ENCODE measurements at places on chromosomes 1 and 21.

GRCh38 chr1:57615956-57616355, 192.1 kb upstream of the DAB1 start:
- DNase-seq, result no peak

GRCh38 chr1:39901464-39901713, 328 bp downstream of the MYCL start:
- no peak for DNase-seq

- no peak for DNase-seq
These were observed 68.7 kb upstream of the ROR1 start for GRCh38 chr1:63705078-63705477.

DNA sequence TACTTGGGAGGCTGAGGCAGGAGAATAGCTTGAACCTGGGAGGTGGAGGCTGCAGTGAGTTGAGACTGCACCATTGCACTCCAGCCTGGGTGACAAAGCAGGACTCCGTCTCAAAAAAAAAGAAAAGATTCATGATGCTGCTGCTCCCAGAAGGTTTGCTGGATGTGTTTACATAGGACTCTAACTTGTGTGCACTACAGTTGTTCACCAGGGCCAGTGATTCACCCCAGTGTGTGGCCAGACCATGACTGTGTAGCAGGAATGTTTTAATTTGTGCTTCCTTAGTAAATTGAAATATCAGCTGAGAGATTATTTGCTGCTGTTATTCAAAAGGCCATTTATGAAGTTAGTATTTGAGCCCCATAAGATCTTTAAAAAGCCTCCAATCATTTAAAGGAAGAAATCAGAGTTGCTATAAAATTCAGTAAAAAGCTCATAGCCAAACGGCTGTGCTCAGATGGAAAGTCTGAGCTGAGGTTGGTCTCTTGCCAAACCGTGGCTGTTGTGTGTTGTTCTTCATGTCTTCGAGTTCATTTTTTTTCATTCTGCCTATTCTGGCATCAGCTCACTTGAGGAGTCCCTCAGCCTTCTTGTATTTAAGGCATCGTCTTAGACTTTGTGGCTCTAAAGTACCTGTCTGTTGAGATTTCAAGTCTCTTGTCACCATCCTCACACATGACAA, 18.1 kb upstream of the PGD start:
- DNase-seq, result no peak

DNA sequence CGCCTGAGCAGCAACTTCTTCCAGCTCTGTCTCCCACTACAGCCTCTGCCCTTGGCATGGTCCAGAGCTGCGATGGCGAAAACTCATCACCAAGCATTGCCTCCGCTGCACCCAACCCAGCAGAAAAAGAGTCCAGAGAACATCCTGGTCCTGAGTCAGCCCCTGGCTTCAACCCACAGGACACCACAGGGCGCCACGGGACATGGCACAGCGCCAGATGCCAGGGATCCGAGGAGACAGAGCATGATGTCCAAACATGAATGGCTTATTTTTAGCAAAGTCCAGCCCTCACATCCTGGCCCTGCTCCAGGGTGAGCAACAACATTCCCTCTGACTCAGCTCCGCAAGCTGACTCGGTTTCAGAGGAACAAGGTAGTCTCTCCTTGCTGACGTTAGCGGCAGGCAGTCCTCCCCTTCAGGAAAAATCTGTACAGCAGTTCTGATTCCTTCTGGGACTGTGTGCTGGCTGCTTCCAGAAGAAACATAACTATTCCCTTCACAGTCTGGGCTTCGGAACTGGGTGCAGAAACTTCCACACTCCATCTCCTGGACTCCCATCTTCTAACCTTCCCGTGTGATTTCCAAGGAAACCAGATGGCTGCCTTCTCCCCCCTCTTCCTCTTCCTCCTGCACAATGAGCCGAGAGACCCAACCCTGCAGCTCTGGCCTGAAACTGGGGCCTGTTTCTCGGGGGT, 131.3 kb downstream of the TOMM20 start:
- DNase-seq, result no peak

DNA sequence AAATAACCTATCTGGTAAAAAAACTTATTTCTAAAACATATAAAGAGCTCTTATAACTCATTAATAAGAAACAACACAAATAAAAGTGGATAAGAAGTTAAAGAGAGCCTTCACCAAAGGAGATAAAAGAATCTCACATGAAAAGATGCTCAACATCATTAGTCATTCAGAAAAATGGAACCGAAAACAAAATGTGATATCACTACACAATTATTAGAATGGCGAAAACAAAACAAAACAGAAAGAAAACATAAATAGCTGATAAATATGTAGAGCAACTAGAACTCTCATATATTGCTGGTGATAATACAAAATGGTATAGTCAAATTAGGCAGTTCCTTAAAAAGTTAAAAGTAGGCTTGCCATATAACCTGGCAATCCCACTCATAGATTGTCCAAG, 1109.3 kb downstream of the PLA2G4A start:
- no peak for DNase-seq

DNA sequence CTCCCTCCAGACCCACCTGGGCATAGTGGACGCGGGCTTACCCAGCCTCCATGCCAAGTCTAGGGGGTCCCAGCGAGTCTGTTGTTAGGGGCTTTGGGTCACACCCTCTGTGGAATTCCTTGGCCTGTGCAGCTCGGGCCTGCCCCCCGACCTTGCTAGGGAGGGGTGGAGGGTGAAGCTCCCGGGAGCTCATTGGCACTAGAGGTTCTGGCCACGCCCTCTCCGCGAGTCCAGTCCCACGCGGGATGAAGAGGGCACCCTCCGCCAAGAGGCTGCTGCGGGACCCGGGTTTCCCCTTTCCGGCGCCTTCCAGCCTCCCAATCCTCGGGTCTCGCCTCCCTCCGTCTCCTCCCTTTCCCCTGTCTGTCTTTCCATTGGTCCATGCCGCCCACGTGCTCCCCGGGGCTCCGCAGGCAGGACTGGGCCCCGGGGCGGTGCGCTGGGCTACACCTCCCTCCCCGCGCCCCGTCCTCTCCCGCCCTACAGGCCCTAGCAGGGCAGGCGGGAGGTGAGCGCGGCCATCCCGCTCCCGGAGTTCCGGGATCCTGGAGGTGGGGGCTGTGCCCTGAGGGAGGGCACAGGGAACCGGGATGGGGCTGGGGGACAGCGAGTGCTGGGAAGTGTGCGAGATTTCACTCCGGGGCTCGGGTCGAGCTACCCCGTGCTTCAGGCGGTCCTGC, 3.5 kb downstream of the RUSC1 start:
- peak; percentile 81 for DNase-seq

- no peak for DNase-seq
These were observed 269.0 kb upstream of the C1orf87 start for GRCh38 chr1:60342569-60342968.

DNA sequence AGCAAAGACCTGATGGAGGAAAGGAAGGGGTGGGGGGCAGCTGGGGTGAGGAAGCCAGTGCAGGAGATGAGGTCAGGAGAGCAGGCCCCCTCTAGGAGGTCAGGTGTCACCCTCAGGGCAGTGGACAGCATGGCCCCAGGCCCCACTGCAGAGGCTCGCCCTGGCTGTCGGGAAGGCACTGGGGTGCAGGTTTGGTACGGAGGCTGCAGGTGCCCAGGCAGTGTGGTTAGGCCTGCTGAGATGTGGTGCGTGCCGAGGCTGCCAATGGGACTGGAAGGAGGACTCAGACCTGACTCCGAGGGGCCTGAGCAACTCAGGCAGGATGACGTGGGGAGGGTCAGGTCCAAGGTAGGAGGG, 82.3 kb downstream of the PCBP3 start:
- DNase-seq, result no peak

GRCh38 chr1:156684227-156684782, 7.1 kb upstream of the NES start:
- DNase-seq, result no peak

DNA sequence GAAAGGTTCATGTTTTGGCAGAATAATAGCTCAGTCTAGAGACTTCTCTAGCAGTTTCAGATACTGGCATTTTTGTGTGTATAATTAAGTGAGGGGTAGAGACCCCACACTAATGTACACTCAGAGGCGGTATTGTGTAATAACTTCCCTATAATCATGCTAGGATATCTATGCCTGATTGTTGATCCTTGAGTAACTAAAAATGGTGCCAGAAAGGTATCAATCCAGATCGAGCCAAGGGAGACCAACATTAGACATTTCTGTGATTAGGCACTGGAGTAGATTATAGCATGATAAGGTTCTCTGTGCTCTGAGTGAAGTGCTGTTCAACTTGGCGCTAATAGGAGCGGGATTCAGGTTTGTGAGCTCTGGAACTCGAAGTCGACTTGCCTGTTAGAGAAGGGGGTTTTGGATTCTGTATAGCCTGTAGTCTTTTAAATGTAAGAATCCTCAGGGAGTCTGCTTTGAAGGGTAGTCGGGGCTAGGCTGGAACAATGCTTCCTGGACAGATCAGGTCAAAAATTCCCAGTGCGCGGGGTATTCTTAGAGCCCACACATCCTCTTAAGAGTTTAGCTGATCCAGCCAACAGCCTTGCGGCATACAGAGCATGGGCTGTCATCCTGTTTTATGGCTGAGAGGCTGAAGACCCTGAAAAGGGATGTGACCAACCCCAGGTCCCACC, 24.2 kb downstream of the MAN1C1 start:
- no peak for DNase-seq

GRCh38 chr21:14210738-14211137, at the start of gene LIPI:
Gene LIPI (minus strand): TSS chr21:14210955. CDS start chr21:14210845, 110 bp downstream.
- no peak for DNase-seq

DNA sequence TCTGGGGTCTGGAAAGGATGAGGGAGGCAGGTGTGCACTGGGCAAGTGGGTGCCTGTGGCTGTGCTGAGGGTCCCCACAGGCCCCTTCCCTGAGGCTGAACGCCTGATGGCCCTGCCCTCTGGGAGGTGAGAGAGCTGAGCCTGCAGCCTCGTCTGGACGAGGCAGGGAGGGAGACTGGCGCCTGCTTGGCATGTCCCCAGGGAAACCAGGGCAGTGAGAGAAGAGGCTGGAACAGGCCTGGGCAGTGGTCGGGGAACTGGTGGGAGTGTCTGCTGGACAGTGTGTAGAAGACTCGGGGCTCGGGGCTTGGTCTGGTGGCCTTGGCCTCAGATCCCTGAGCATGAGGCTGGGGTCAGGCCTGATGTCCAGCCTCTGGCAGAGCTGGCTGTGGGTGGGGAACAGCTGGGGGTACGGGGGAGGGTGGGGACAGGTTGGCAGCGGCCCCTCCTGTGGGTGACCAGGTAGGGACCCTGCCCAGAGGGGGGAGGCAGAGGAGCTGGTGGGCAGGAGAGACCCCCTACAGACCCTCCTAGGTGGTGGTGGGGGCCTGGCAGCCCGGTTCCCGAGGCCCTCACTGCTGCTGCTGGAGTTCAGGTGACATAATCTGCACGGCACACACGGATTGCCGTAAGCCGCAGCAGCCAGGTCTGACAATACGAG, 30.8 kb upstream of the PLCH2 start:
- DNase-seq, result no peak

DNA sequence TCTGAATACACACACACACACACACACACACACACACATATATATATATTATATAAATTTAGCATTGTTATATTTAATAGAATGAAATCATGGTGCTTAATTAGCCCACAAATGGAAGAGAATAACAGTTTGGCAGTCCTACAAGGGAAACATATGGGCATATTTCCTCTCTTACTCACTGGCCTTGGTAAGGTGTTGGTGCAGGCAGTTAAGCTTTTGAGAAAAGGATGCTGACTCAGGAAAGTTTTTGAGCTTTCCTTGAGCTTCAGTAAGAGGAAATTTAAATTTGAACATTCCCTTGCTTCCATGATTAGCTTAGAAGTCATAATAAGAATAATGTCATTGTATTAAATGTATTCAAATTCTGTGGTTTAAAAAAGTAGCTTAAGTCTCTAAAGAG, 37.0 kb upstream of the B3GALT5 start:
- no peak for DNase-seq

- no peak for DNase-seq
These were observed 48.8 kb downstream of the CLSTN1 start for GRCh38 chr1:9774712-9775679.

DNA sequence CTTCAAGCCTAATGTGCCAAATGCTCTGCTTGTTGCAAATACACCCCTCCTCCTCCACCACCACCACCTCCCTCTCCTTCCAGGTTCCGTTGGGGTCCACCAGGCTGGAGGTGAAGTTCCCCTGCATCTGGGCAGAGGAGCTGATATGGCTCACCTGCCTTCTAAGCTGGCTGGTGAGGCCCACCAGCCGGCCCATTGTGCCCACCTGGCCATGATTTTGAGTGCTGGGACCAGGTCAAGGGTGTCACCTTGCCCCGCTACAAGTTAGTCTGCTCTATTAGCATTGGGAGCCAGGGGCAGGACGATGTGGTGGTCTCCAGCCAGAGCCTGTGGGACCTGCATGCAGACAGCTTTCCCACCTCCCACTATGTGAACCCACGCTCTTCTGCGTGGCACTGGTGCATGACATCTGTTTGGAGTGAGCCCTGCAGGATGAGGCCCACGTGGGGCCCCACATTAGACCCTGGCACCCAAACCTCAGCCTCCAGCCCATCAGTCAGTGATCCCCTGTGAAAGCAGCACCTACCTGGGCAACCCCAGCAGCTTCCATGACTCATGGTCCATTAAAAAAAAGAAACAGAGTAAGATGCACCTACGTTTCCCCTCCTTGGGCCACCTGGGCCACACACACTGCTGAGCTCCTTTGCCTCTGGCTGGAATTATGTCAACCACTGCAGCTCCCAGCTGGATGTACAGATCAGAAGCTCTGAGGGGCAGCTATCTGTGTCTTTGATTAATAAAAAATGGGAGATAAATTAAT, 15.6 kb upstream of the CDCP2 start:
- no peak for DNase-seq

GRCh38 chr1:207897188-207897587, 13.7 kb downstream of the CD34 start:
- no peak for DNase-seq

GRCh38 chr1:61680500-61680899, 44.4 kb downstream of the TM2D1 start:
- no peak for DNase-seq

DNA sequence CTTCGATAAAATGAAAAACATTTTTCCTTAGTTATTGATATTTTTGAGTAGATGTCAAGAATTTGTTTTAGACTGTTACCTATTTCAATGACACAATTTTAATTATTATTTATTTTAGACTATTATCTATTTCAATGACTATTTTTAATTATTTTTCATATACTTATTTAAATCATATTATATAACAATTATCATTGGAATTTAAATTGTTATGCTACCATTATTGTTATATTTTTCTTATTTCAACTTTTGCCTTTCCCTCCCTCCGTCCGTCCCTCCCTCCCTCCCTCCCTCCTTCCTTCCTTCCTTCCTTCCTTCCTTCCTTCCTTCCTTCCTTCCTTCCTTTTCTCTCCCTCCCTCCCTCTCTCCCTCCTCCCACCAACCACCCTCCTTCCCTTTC, 229.3 kb downstream of the GRIK1 start:
- no peak for DNase-seq
